ENCODE measurements at places on chromosomes 12 and 14.

- no peak for DNase-seq
These were observed 50.6 kb upstream of the HIGD1C start for GRCh38 chr12:50901685-50902113.

DNA sequence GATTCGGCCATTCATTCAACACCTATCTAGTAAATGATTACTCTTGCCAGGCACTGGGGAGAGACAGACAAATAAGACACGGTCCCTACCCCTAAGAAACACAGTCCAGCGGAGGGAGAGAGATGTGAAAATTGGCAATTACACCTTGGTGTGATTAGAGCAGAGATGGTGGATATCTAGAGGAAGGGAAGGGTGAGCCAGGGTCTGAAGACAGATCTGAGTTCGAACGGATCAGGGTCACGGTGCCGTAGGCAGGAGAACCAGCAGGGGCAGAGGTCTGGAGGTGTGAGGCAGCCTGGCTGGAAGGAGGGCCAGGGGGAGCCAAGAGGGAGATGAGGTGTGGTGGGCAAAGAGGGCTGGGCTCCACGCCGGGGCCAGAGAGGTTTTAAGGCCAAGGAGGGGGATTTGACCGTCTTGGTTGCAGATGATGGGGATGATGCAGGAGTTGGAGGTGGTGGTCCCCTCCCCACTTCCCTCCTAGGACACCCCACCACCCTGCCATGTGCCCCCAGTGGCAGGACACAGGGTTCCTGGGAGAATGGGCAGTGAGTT lies 27.1 kb downstream of the FAM222A start:
- DNase-seq: no peak

- no peak for DNase-seq
These were observed 12.1 kb downstream of the FRMD6 start for GRCh38 chr14:51663783-51664326.

DNA sequence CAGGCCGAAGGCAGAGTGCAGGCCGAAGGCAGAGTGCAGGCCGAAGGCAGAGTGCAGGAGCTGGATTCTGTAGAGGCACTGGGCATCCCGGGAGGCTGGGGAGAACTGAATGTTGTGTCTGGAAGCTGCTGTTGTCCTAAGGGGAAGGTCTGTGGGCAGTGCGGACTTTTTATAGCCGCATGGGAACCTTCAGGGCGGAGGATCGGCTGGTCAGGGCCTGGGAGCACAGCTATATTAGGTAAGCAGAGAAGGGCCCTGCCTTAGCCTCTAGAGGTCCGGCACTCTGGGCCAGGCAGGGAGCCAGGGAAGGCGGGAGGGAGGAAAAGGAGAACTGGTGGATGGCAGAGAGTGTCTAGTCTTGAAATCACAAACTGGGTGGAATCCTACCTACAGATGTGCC lies 14.2 kb downstream of the CABP1 start:
- DNase-seq: no peak

- no peak for DNase-seq
These were observed 387.9 kb downstream of the TMEM117 start for GRCh38 chr12:44223736-44224135.

GRCh38 chr12:10632226-10632625 lies 18.8 kb upstream of the MAGOHB start:
- no peak for DNase-seq

DNA sequence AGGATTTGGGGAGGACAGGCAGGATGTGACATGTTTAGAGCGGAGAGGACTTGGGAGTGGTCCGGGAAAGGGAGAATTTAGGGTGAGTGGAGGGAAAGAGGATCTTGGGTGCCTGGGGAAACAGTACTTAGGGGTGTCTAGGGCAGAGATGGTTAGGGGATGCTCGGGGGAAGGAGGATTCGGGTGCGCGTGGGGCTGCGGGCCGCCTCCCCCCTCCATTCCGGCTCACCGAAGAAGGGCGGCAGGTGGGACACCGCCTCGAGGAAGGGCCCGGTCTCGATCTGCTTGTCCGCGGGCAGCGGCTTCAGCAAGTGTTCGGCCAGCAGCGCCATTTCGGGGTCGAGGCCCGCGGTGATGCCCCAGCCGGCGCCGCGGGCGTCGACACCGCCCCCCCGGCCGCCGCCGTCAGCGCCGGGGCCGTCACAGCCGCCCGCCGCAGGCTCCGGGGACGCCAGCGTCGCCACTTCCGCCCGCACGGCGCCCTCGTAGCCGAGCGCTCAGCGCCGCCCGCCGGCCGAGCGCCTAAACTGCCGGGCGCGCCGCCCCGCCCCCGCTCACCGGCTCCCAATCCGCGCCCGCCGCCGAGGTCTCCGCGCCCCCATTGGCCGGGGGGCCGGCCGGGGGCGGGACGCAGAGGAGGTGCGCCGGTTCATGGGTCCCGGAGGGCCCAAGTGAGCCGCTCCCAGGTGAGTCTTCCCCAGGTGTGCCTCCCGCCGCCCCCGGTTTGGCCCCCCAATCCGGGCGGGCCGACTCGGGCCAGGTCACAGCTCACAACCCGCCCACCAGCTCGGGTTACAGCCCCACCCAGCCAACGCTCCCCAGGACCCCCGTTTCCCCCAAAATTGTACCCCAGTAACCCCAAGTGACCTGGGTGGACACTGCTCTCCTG lies at the start of gene GLTP:
TSS of gene GLTP (minus strand) at position 499 of the 889 bp plus-strand sequence. CDS start at position 332, 167 bp downstream.
- peak; percentile 58 for DNase-seq

DNA sequence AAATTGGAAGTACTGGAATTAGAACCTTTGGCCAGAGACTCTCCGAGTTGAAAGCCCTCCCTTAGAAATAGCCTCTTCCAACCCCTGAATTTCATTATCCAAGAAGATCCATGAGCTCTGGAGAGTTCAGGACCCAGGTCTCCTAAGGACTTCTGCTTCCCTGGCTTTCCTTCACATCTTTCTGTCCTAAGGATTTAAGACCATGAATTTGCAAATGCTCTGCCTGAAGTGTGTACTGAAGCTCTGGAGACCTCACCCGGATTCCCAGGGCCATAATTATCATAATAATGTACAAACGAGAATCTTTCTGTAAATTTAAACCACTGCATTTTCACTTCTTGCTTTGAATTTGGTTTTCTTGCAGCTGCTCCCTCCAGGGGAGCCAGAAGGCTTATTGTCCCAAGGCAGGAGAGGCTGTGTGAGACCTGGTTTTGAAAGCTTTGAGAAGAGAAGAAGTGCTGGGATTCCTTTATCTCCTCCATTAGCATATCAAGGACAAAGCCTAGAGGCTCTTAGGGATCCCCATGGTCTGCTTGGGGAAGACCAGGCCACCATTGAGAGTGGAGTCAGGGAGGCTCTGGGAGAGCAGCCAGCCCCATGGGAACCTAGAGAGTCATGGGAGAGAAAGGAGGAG lies 41.1 kb downstream of the GLRX5 start:
- DNase-seq: no peak

DNA sequence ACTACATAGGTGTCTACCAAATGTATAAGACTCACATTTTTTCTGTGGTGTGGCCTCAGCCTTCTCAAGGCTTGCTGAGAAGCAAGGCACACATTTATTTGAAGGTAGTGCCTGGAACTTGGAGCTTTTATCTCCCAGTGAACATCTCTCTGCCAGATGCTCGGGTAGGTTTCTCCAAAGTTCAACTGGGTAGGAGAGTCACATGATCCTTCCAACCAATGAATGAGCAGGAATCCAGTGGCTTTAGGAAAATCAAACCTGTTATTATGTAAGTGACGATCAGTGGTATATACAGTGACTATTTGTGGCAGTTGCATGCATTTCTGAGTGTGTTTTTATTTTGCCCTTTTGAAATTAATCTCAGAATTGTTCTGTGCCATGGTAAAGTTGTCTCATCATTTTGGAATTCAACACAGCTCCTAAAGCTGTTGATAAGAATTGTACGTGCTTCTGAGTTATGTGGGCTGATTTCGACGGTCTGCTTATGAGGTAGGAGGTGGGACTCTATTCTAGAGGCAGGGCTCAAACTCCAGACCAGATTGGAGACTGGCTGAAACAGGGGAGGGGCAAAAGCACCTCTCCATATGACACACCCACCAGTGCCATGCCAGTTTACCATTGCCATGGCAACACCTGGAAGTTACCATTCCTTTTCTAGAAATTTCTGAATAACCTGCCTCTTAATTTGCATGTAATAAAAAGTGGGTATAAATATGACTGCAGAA lies 57.6 kb downstream of the EID3 start:
- DNase-seq: peak; percentile 68

- DNase-seq: no peak
These were observed 277.0 kb downstream of the TMEM132C start for GRCh38 chr12:128543971-128544370.

GRCh38 chr12:66188584-66189485 lies at the start of gene IRAK3:
IRAK3 (plus strand) TSS chr12:66189214; CDS start chr12:66189300, 86 bp downstream.
- no peak for DNase-seq

GRCh38 chr12:91988086-91988923 lies 157.3 kb downstream of the BTG1 start:
- no peak for DNase-seq

GRCh38 chr12:58030566-58031279 lies 89.4 kb downstream of the ATP23 start:
- no peak for DNase-seq

- DNase-seq: no peak
These were observed 12.9 kb upstream of the TMEM263 start for GRCh38 chr12:106942775-106943174.

GRCh38 chr12:117438809-117439208 lies 77.4 kb upstream of the NOS1 start:
- DNase-seq: no peak

DNA sequence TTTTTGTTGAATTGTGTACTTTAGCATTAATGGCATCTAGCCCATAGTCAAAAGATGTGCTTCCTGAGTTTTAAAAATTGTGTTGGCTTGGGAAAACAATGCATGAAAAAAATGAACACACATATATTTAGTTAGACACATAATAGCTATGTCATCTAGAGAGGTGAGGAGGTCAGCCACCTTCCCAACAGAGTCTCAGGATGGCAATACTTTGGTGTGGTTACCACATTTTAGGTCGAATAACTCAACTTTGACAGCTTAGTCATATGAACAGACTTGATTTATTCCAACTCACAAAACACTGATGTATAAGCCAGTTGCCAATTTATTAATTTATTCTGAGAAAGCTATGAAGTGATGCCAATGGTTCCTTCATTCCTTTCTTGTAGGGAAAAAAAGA lies 114.0 kb downstream of the ETNK1 start:
- DNase-seq: no peak

DNA sequence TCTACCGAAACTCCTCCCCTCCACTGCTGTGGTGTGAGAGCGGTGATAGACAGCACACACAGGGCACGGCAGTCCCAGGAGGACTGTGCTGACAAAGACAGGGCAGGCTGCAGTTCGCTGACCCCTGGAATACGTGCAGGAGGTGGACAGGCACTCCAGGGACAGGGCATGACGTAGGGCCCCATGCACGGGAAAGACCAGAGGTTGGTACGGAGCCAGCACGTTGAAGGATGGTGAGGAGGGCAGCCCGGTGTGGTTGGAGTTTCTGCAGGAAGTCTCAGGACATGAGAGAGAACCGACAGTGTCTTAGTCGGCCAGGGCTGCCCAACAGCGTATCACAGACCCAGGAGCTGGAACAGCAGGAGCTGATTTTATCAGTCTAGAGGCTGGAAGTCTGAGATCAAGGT lies 254.2 kb upstream of the FKBP4 start:
- no peak for DNase-seq

GRCh38 chr14:90717916-90718315 lies 98.3 kb downstream of the TTC7B start:
- no peak for DNase-seq

DNA sequence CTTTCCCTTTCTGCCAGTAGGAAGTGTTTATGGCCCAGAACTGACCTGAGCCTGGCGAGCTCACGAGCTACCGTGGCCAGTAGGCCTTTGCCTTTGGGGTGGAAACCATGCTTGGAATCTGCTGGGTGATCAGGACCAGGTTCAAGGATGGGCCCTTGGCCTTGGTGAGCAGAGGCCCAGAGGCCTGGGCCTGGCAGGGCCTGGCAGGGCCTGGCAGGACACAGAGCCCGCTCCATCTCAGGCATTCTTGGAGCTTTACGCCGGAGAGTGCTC lies 184.8 kb upstream of the RTL1 start:
- no peak for DNase-seq

GRCh38 chr14:52015411-52016030 lies 26.2 kb downstream of the RTRAF start:
- DNase-seq: no peak

DNA sequence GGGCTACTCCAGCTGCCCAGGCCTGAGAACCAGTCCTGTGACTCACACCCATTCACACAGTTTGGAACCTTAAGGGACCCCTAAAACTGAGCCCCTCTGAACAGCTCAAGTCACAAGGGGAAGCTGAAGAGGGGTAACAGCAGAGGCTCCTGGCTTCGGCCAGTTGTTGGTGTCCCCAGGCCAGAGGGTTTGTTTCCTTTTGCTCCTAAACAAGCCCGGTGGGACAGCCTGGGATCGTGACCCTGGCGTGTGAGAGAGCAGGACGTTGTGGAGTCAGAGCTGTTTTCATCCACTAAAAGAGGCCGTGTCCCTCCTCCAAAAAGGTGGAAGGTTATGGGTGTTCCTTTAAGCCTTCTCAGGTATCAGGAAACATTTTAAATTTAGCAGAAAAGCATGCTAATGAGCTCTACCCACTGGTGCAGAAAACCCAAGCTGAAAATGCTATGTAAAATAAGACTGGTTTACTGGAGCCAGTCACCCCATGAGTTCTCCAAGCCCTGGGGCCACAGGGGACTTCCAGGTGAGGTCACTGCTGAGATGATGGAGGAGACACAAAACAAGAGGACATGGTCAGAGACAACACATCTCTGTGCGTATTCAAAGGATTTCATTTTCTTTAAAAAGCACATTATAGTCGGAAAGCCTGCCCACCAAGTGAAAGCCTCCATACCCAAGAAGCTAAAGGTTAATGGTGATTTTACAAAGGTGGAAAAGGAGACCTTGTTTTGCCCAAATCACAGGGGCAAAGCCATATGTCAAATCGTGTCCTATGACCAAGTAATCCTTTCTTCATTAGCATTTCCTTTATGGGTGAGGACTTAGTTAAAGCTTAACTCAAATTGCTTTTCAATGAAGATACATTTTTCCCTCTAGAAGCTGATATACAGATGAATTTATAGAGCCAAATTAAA lies 14.1 kb downstream of the PRKAB1 start:
- DNase-seq: no peak

DNA sequence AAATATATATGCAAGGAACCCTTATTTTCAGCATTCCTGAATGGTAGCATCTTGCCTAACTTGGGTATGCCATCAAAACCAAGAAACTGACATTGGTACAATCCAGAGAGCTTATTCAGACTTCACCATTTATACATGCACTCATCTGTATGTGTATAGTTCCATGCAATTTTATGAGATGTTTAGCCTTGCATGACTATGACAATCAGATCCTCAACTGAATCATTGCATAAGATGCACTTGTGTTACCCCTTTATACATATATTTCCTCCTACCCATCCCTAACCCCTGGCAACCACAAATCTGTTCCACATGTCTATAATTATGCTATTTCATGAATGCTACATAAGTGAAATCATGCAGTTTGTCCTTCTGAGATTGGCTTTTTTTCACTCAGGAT lies 37.0 kb upstream of the PPFIBP1 start:
- no peak for DNase-seq
